ENCODE measurements at places on chromosomes 7 and 10.
A peak's percentile ranks its signal among the peaks of the same experiment; 100 is the strongest.

DNA sequence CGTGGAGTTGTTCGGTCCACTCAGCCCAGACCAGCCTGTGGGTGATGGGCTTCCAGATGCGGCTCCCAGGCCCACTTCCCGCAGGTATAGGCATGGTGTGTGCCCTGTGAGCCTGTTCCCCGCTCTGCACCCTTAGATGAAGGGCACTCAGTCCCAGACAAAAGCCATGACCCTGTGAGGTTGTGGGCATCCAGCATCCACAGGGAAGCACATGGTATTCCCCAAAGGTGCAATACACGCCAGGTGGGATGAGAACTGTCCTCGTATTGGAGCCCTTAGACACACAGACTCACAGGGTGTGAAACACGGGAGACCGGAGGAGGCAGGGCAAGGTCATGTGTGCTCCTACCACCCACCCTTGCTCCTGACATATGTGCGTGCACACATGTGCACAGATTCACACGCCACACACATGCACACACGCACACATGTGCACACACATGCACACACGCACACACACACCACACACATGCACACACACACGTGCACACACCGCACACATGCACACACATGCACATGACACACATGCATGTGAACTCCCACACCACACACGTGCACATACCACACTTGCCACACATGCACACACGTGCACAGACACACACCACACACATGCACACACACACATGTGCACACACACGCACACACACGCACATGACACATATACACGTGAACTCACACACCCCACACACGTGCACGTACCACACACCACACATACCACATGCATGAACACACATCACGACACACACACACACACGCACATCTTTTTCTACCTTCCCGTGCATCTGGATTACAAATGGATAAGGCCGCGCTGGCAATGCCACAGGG lies 319.4 kb downstream of the WDR37 start:
- no peak for DNase-seq

DNA sequence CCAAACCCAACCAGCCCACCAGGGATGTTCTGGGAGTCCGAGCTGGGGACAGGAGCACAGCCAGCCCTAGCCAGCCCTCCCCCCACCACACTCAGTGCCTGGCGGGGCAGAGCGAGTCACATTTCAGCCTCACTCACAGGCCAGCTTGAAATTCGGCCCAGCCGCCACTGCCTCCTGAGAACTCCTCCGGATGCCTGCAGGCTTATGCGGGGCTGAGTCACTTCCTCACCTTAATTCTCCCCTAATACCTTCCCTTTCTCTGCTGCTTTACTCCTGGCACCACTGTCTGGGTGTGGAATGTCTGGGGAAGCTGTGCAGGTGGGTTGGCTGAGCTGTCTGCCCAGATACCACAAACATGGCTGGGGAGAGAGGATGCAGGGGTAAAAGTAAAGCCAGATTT lies 22.6 kb upstream of the DLG5 start:
- DNase-seq = peak; percentile 99

- DNase-seq = no peak
These were observed 6.9 kb upstream of the CYP2E1 start for GRCh38 chr10:133520193-133520738.

- no peak for DNase-seq
These were observed 899.3 kb downstream of the SORCS3 start for GRCh38 chr10:105540381-105540780.

DNA sequence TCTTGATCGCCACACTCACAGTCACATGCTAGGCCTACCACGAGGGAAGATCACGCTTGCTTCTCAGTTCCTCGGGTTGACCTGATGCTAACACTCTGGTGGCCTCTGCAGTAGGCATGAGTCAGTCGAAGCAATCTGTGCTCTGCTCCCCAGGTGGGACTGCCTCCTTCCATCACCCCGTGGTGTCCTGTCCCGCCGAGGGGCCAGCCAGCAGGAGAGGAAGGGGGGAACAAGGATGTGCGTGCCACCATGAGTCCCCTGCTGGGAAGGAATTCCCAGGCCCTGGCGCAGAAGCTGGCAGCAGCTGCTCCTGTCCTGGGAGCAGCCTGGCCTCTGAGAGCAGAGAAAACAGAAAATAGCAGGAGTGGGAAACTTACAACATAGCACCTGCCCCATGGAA lies 695.0 kb upstream of the NRP1 start:
- no peak for DNase-seq

DNA sequence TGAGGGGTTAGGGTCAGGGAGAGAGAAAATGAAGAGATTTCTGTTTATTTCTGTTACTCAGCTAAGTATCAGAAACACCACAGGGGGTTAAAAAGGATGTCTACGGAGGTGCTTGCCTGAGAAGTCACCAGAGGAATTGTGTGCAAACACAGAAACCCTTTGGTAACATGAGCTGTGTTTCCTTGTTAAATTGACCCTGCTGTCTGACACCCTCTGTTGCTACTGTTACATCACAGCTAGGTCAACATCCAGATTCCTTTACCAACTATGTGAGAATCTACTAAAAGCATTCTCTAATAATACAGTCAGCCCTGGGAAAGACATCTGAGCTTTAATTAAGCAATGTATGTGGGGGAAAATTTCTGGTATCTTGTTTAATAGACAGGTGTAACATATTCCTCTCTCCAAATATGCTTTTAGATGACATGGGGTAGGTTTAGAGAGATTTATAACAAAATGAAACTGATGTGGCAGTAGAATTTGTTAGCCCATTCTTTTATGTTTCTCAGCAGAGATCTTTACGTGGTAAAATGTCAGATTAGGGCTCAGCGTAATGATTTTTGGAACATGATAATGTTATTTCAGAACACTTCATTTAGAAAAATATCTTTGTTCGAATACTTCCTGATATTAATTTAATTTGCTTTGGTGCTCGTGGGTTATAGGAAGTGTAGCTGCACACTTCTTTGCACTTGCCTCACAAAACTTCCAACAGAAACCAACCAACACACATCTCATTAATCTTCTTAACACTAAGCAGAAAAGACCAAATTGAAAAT lies 168.0 kb upstream of the AHR start:
- peak; percentile 58 for DNase-seq

- DNase-seq = no peak
These were observed 40.3 kb downstream of the FAM20C start for GRCh38 chr7:232410-233248.

DNA sequence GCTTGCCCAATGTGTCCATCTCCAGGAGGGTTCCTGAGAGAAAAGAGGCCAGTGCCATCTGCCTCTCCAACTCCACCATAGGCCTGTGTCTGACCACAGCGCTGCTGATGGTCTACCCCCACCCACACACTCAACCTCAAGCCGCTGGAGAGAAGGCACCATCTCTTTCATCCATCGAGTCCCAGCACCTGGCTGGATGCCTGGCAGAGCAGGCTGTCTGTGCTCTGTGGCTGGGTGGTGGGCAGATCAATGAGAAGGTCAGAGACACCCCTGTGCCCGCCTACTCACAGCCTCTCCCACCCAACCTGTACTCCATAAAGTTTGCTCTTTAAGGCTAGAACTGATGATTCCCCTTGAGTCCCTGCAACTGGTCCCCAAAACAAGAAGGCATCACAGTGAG lies 58.0 kb downstream of the CLRN3 start:
- peak; percentile 29 for DNase-seq

DNA sequence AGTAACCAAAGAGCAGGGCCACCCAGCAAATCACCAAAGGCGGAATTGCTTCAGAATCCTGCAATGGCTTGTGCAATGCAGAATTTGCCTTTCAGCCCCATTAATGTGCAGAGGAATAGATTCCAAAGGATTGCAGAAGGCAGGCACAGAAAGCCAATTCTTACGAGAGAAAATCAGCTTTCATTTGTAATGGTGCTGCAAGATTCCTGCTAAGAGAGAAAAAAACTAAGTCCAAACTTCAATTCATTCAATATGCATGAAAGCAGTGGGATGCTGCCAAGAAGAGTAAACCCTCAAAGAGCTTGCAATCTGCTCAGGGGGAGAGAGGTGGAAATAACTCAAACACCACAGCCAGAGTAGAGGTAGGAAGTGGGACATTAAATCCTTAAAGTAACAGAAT lies 70.4 kb downstream of the ENO4 start:
- DNase-seq = no peak

GRCh38 chr10:57950442-57950974 lies 317.2 kb downstream of the IPMK start:
- DNase-seq = no peak

DNA sequence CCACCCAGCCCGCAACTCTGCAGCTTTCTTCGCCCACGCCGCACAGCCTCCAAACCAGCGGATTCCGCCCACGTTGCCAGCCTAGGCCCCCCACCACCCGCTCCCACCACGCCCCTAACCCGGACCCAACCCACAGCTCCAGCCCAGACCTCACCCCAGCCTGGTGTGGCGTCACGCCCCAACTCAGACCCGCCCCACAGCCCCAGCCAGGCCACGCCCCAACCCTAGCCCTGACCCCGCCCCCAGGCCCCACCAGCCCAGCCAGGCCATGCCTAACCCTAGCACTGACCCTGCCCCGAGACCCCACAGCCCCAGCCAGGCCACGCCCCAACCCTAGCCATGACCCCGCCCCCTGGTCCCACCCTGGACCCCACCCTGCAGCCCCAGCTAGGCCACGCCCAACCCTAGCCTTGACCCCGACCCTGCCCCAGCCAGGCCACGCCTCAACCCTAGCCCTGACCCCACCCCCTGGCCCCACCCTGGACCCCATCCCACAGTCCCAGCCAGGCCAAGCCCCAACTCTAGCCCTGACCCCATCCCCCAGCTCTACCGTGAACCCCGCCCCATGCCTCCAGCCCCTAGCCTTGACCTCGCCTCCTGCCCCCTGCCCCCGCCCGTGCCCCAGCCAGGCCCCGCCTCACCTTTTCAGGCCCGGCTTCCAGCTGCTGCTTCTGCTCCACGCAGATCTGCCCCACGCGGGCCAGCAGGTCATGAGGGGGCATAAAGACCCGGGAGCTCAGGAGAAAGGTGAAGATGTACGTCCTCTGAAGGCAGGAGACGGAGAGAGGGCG lies 64.0 kb downstream of the RASGEF1A start:
- peak; percentile 96 for DNase-seq

DNA sequence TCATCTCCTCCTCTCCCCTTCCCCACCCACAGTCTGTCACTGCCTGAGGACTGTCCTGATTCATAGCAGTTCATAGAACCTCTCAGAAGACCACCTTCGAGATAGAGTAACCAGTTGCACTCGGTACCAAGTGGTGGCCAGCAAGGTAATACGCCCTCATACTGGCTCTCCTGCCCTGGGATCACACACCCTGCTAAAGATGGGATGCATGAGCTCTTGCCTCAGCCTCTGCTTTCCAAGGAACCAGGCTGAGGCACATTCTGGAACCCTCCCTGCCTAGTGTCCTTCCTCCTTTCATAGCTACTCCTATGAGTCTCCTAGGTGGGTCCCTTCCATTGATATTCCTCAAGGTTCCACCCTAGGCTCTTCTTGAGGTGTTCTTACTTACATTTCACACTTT lies 15.5 kb downstream of the CFAP43 start:
- DNase-seq = peak; percentile 21

DNA sequence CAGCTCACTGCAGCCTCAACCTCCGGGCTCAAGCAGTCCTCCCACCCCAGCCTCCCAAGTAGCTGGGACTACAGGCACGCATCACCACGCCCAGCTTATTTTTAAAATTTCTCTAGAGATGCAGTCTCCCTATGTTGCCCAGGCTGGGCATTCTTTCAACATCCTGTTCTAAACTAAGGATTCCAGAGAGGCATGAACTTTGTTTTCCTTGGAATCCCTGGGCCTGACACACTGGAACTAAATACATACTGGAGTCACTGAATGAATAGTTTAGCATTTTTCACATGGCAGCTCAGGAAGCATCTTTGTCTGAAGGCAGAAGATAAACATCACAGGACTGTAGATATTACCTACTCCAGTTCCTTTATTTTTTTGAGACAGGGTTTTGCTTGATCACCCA lies 108.7 kb downstream of the ITIH5 start:
- no peak for DNase-seq

GRCh38 chr7:143979998-143980397 lies 20.1 kb upstream of the OR6B1 start:
- DNase-seq = no peak

- peak; percentile 100 for DNase-seq
These were observed at the start of gene PDCD4 for GRCh38 chr10:110871298-110872084. Gene PDCD4, plus strand, starts transcription at chr10:110871928. Its CDS starts 4,100 bp downstream, at chr10:110876028.

DNA sequence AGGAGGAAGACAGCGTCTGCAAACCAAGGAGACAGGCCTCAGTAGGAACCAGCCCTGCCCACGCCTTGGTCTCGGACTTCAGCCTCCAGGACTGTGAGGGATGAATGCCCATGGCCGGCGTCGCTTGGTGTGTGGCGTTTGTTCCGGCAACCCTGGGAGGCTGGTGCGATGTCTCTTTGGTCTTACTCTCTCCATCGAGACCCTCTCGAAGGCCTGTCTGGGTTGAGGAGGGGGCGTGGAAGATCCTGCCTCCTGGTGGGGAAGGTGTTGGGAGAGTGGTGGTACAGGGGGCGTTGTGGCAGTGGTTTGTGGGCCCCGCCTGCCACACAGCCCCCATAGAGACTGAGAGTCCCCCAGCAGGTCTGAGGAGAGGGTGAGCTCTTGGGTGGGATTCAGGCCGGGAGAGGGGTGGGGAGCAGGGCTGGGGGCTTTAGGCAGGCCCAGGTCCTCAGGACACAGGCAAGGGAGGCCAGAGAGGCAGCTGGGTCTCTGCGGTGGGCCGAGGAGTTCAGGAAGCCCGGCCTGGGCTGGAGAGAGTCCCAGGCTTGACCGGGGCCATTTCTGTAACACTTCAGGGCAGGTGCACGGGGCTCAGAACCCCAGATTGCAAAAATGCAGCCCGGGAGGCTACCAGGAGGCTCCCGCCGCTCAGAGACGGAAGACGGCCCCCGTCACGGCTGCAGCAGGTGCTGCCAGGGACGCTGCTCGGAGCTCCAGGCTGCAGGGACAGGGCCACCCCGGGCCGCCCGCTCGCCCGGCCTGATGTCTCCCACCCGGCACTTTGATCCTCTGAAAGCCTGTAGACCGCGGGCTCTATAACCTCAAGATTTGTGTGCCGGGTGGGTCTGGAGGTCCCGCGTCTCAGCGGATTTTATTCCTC lies 33.8 kb upstream of the PSMG3 start:
- peak; percentile 44 for DNase-seq

- DNase-seq = no peak
These were observed 211.1 kb downstream of the ZNF365 start for GRCh38 chr10:62585211-62585775.
